Motor neuron (in vitro differentiated cells): ENCODE measurements at places on chromosomes 2 and 18.

- no peak for ATAC-seq
Measured at GRCh38 chr2:230592775-230593174, 119.9 kb upstream of the CAB39 start.

DNA sequence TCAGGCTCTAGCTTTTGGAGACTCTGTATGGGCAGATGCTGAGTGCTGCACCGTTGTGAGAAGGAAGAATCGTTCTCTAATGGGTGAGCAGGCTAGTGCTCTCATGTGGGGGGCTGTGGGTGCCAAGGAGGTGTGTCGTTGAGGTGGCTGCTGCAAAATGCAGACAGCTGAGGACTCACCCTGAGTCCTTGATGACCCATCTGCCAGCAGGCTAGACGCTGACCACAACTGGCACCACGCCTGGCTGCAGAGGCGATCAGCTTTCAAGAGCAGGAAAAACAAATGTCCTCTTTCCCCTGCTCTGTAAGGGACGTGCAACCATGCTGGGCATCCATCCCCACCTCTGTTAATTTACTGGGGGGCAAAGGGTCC lies 48.2 kb downstream of the HAUS1 start:
- ATAC-seq: no peak

- ATAC-seq: no peak
Measured at GRCh38 chr2:200310545-200310971, 4.1 kb downstream of the SPATS2L start.

GRCh38 chr2:164697688-164698461 lies 76.6 kb upstream of the GRB14 start:
- peak; percentile 47 for ATAC-seq

DNA sequence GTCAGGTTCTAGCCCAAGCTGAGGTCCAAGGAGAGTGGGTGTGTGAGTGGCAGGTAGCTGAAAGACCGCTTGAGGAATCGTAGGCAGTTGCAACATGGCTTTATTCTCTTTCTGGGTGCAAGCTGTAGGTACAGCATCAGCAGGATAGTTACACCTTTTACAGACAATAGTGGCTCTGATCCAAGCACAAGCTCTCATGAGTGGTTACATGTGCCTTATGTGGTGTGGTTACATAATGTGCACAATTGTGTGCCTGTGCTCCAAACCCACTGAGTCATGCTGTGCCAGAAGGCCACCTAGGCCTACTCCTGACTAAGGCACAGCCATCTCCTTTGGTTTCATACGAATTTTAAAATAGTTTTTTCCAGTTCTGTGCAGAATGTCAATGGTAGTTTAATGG lies 227.6 kb downstream of the SATB2 start:
- no peak for ATAC-seq

- ATAC-seq: no peak
Measured at GRCh38 chr2:56537756-56538155, 354.0 kb downstream of the CCDC85A start.

DNA sequence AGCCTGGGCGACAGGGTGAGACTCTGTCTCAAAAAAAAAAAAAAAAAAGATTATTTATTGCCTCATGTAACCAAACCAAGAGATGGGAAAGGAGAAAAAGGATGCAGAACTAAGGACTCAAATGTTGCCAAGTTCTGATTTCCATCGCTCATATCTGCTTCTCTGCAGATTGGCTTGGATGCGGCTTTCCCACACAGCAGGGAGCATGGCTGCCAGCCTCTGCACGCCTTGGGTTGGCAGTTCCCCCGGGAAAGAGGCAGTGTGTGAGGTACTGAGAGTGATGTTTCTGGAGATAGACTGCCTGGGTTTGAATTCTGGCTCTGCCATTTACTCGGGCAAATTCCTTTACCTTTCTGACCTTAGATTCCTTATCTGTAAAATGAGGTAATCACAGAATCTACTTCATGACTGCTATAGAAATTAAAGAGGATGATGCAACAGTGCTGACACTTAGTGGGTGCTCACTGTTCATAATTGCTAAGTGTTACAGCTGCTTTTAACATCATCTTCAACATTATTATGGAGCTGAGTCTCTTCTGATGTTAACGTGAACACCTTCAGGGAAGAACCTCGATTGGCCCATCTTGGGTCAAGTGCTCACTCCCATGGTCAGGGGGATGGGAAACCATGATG lies 68.8 kb downstream of the ACAA2 start:
- peak; percentile 62 for ATAC-seq

- no peak for ATAC-seq
Measured at GRCh38 chr2:222710736-222711135, 39.3 kb downstream of the MOGAT1 start.

- ATAC-seq: no peak
Measured at GRCh38 chr2:149873936-149874335, 286.4 kb upstream of the MMADHC start.

- no peak for ATAC-seq
Measured at GRCh38 chr18:49082714-49083688, 132.2 kb upstream of the SMAD7 start.

DNA sequence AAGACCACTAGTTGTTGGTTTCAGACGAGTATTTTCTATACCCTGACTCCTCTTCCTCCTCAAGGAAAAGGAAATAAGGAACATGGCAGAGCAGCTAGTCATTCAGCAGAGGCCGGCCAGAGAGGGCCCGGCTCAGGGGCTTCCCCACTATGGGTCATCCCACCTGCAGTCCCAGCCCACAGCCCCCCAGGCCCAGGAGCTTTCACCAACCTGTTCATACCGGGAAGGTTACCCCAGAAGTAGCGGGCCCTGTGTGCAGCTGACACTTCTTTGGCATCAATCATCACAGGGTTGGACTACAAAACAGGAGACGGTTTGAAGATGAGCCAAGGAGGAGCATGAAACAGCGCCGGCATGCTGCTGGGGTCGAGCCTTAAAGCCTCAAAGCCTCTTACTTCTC lies 70.5 kb upstream of the POMC start:
- ATAC-seq: no peak

DNA sequence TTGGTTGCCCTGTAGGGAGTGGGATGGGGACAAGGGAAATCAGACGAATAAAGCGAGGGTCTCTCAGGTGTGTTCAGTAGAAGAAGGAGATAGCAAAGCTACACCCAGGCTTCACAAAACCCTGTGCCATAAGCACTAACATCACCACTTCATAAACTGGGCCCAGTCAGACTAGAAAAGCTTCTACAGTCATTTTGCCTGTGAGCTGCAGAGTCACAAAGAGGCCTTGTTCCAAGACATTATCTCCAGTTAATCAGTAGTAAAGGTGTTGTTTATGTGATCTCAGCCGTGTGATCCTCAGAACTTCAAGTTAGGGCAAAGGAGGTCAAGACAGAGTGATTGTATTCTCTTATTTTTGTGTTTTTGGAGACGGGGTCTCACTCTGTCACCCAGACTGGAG lies 148.0 kb downstream of the GALR1 start:
- no peak for ATAC-seq

DNA sequence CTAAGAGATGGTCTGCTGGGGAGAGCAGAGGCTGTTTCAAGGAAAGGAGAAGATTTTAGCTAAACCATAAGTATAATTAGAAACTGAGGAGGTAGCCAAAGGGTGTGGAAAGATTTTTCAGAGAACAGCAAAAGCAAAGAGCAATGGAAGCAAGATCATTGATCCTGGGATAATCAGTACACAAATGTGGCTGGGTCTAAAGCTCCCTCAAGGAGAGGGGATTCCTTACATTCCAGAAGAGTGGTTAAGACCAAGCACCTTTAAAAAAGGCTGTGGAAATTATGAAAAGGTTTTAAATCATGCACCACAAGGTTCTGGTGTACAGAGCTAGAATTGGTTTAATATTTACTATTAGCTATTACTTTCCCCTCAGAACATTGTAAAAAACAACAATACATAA lies 246.0 kb upstream of the UBE2E3 start:
- ATAC-seq: no peak

DNA sequence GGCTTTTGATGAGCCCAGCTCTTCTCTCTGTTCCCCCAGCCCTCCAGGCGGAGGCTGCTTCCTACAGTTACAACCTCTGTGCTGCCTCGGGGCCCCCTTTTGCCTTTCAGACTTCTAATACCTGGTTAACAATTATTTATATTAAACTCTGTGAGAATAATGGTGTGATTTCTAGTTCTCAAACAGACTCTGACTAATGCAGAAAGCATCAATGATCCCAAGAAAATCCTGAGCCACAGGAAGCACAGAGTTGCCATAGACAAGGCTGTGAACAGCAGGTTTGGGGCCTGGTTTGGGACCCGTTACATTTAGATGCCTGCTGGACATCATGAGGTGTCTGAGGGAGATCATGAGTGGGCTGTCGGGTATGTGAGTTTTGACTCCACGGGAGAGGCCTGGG lies 37.4 kb upstream of the MYO3B start:
- ATAC-seq: no peak

DNA sequence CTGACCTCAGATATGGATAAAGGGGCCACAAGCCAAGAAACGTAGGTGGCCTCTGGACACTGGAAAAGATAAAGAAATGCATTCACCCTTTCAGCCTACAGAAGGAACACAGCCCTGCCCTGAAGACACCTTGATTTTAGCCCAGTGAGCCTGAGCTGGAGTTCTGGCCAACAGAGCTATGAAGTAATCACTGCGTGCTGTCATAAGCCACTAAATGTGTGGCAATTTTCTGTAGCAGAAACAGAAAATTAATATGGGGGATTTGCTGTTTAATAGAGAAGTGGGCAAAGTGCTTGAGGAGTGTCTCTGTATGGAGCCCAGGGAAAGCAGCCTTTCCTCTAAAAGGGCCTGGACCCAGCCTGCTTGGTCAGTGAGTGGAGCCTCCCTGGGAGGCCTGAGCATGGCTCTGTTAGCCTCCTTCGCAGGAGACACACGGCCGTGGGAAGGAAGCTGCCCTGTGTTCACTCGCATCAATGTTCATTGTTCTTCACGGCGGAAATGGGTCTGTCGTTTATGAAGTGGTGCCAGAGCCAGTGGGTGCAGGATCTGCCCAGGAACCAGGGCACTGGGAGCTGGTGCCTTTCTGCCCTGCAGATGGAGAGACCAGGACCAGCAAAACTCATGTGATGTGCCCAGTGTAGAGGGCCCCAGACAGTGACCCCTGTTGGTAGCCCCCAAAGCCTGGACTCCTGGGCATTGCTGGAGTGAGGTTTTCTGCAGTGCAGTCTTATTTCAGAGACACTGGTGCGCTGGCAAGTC lies 268.9 kb downstream of the NDUFA10 start:
- no peak for ATAC-seq

- no peak for ATAC-seq
Measured at GRCh38 chr2:240735476-240735875, 43.8 kb downstream of the AQP12A start.

GRCh38 chr2:142870526-142870925 lies 6.9 kb upstream of the KYNU start:
- no peak for ATAC-seq

DNA sequence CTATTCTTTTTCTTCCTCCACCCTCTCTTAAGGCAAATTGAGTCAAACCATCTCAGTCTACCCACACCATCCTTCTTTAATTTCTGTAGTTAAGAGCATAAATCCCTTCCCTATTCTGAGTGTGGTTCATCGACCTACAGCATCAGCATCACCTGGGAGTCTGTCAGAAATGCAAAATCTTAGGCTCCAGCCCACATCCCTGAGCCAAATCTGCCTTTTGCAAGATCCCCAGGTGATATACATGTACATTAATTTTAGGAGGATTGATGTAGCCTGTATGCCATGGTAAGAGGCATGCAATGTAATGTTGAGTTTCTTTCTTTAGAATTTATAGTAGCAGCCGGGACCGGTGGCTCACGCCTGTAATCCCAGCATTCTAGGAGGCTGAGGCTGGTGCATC lies 151.7 kb upstream of the TNP1 start:
- ATAC-seq: no peak

DNA sequence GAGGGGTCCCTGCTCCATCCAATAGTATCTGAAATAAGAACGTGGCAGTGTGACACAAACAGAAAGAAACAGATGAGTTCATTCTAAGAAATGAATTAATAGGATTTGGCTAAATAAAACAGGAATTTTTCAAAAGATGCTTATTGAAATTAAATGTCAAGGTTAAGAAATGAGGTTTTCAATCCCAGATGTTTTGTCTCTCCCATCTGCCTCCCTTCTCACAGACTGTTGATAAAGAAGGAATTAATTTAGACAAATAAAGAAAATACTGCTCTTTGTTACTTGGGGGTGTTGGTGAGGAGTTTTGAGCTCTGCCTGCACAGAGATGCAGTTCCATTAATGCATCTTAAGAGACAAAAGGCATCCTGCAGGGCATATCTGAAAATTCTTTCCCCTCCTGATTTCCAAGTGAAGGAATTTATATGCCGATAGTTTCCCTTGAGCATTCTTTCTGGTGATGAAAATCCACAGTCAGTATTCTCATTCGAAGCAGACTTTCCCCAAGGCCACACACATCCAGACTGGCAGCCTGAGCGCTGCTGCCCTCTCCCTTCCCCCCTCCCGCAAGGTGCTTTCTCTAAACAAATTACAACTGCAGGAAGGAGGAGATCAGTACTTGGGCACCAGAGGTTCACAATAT lies 385.4 kb upstream of the RND3 start:
- peak; percentile 84 for ATAC-seq

- ATAC-seq: no peak
Measured at GRCh38 chr2:110983133-110983532, 137.6 kb upstream of the BCL2L11 start.

GRCh38 chr2:217722883-217723472 lies 279.8 kb downstream of the TNS1 start:
- ATAC-seq: no peak

GRCh38 chr18:48024881-48025660 lies 94.6 kb upstream of the SMAD2 start:
- ATAC-seq: no peak

GRCh38 chr2:234156326-234156725 lies 105.8 kb downstream of the SPP2 start:
- ATAC-seq: no peak

- ATAC-seq: peak; percentile 17
Measured at GRCh38 chr2:67666386-67667053, 269.4 kb downstream of the ETAA1 start.

DNA sequence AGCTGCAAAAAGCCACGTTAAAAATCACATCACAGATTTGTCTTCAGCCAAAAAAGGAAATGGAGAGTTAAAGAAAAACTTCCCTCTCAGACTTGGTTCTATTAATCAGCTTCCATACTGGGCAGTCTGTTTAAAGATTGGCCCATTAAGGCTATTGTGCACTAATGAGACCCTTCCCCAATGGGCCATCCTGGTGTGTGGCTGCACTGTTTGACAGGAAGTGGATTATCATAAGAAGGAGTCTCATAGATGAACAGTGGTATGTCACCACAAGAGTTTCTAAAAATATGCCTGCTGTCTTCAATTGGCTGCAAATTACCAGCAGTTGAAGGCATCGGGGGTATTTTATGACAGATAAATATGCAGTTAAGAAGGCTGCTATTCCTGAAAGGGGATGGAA lies 247.6 kb upstream of the THSD7B start:
- no peak for ATAC-seq

DNA sequence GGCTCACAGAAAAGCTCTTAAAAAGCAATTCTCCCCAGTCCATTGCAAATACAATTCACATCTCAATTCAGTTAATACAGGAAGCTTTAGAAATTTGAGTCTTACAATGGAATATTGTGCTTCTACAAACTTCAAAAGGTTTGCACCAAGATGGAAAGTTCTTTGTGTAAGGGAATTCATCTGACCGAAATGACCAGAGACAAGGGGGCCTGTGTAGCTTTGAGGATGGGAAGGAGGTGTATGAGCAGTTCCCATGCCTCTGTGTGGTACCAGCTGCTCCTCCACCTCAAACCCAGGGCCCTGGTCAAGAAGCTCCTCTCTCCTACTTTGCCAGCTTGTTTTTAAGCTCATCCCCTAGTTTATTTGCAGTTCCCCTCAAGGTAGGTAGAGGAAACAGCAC lies 312.8 kb upstream of the PKDCC start:
- ATAC-seq: no peak
